ENCODE measurements at places on chromosomes 5 and 9. TPM values are rescaled to one million over a fixed set of nuclear protein-coding genes. Genes with fewer than 3 reads are reported as not detected.

CBY3 gene
- not detected for total RNA-seq

MIGA2 gene
- total RNA-seq, result 74.6 TPM

DNA sequence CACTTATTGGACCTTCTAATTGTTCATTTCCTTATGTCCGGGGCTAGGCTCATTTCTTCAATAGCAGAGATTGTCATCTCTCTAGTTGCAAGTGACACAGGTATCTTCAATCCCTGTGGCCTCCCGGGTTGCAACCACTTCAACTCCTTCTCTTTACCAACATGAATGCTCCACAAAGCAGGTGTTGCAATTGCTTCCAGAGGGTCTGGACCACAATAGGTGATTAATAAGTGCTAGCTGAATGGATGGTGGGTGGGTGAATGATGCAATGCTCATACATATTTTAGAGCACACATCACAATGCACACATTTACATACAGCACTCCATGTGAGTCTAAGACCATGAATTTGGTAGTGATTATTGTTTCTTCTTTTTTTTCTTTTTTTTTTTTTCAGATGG is 2.6 kb downstream of the CEMIP2 start:
- no peaks in the 10 kb centered on the region for H3K27me3 ChIP-seq
- H3K27ac ChIP-seq, result no peak overlapping the region
- H3K4me1 ChIP-seq, result peaks cover 13% of the 10 kb centered on the region
- no peaks in the 10 kb centered on the region for H3K36me3 ChIP-seq
- H3K4me3 ChIP-seq, result no peak overlapping the region

GRCh38 chr5:91126448-91126847 is 256.7 kb downstream of the ARRDC3 start:
- no peaks in the 10 kb centered on the region for H3K27me3 ChIP-seq
- peaks cover 76% of the 10 kb centered on the region for H3K4me1 ChIP-seq
- DNase-seq, result no peak
- H3K27ac ChIP-seq, result peak overlapping the region; percentile 72
- H3K36me3 ChIP-seq, result no peaks in the 10 kb centered on the region

DNA sequence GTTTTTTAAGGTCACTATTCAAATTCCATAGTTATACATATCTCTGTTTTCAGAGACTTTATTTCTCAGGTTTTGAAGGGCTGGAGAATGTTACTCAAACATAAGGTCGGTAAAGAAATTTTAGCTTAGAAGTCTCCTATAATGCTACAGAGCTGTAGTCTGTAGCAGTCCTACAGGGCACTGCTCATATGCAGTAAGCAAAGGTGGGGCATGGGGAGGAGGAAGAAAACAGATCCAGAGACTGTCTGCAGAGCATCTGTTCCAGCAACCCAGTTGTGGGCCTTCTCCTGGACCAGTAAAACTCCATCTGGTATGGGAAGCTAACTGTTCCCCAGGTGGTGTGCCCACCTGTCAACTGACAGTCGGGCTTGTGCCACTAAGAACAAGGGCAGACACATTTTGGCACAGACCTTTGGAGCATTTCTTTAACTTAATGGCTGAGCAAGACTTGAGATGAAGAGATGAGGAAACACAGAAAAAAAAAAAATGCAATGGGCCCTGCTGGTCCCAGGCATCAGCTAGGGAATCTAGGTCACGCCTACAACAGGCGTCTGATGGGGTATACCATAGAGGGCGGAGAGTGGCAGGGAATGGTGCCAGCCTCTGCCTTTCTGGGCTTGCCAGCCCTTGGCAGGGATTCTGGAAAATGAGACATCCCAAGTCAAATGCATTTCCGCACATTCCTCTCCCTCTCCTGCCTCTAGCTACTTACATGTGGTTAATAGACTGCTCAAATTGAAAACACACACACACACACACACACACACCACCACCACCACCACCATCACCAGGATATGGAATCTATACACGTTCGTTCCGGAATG is 218.9 kb downstream of the ARL15 start:
- no peaks in the 10 kb centered on the region for H3K4me1 ChIP-seq
- no peak for DNase-seq
- no peaks in the 10 kb centered on the region for H3K27me3 ChIP-seq
- no peak overlapping the region for H3K27ac ChIP-seq
- no peaks in the 10 kb centered on the region for H3K36me3 ChIP-seq
- H3K4me3 ChIP-seq, result no peak overlapping the region

DNA sequence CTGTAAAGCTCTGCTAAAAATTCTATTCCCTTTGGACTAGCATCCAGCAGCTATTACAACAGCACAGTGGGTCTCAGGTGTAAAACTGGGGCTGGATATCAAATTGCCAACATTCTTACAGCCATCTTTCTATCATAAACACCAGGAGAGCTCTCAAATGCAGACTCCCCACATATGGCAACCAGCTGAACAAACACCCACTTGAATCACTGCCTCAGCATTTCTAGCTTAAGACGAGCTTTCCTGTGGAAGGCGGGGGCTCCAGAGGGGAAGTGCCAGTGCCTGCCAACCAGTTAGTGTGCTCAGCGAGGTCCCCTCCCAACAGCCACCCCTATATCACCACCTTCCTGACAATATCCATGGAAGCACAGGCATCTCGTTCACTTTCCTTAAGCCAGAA is 62.2 kb downstream of the IPPK start:
- H3K27me3 ChIP-seq, result no peaks in the 10 kb centered on the region
- peaks cover 10% of the 10 kb centered on the region for H3K36me3 ChIP-seq
- H3K4me3 ChIP-seq, result no peak overlapping the region
- H3K4me1 ChIP-seq, result no peaks in the 10 kb centered on the region
- no peak overlapping the region for H3K27ac ChIP-seq

DNA sequence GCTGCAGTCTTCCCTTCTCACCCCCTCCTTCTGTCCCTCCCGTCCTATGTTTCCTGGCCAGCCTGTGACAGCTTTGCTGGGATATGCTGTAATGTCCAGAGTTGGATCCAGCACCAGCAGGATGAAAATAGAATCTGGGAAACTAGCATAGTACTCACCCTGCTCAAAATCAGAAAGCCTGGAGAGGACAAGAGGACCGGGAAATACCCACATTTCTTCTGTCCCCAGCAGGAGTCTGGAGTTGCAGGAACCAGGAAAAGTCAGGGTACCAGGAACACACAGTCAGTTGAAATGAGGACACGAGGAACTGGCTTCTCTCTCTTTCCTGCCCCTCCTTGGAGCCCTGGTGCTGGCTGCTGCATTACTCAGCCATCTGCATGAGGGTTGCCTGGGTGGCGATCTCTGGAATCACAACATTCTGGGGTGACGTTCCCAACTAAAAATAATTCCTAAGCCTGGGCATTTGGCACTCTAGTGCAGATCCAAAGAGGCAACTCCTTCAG is 59.6 kb upstream of the NFIL3 start:
- no peaks in the 10 kb centered on the region for H3K4me1 ChIP-seq
- H3K4me3 ChIP-seq, result no peak overlapping the region
- no peak overlapping the region for H3K27ac ChIP-seq
- no peaks in the 10 kb centered on the region for H3K36me3 ChIP-seq
- peaks cover 5% of the 10 kb centered on the region for H3K27me3 ChIP-seq

- no peaks in the 10 kb centered on the region for H3K4me1 ChIP-seq
- no peaks in the 10 kb centered on the region for H3K27me3 ChIP-seq
- no peak overlapping the region for H3K4me3 ChIP-seq
- no peaks in the 10 kb centered on the region for H3K36me3 ChIP-seq
Measured at GRCh38 chr5:15261269-15261995, 238.5 kb upstream of the FBXL7 start.

DNA sequence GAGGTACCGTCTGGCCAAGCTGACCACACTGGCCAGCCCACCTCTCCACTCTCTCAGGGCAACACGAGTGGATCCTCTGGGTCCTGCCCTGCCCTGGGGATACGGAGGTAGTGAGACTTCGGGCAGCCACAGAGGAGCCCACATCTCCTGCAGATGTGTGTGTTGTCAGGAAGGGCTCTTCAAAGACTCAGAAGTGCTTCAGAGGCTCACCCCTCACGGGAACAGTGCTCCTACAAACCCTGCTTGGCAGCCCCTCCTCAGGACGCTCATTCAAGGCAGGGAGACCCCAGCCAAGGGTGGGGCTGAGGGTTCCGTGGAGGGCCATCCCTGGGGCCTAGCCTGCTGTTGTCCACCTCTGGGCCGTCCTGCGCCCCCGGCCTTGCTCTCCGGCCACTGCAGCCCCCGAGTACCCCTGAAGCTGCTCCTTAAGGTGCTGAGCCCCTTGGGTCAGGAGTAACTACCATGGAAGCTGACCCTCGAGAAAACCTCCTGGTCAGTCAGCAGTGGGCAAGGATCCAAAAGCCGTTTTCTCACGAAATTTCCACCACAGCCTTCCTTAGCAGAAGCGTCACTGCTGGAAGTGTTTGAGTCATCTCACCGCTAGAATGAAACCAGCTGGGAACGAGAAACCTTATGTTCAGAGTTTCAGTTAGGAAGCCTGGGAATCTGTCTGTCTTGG is 23.2 kb upstream of the LRRC14B start:
- no peak overlapping the region for H3K4me3 ChIP-seq
- DNase-seq, result no peak
- no peaks in the 10 kb centered on the region for H3K4me1 ChIP-seq
- H3K27ac ChIP-seq, result no peak overlapping the region
- no peaks in the 10 kb centered on the region for H3K36me3 ChIP-seq

DNA sequence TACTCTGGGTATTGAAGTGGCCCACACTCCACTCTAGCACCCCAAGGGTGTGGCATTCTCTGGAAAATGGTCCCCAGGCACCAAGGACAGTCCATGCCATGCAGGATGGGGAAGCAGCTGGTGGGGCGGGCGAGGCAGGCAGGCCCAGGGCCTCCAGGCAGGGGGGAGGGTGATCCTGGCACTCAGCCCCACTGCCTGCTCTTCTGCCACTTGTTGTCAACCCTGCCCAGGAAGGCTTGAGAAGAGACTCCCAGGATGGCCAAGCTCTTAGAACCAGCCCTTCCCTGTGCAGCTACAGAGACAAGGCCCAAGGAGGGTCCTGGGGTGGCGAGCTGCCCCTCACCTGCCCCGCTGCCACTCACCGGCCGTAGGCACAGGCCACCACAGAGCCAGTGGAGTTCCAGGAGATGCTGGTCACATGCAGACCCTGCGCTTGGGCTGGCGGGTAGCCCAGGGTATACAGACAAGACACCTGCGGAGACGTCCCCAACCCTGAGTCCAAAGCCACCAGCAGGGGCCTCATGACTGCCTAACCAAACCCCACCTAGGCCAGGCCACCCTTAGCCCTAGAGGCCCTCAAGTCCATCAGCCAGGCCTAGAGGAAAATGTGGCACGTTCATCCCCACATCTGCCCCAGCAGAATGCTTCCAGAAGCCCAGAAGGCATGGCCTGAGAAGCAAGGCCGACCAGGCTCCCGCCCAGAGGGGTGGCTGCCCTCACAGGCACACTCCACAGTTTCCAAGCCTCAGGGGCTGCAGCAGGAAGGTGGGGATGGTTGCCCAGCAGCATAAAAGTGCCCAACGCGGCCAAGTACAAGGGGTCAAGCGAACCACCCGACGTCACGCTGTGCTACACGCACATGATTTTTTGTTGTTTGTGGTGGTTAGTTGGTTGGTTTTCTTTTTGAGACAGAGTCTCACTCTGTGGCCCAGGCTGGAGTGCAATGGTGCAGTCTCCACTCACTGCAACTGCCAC is 19.8 kb downstream of the DYNC2I2 start:
- no peak overlapping the region for H3K4me3 ChIP-seq
- no peaks in the 10 kb centered on the region for H3K36me3 ChIP-seq
- H3K27ac ChIP-seq, result peak overlapping the region; percentile 98

GRCh38 chr9:90022474-90022873 is 417.7 kb downstream of the GADD45G start:
- no peak for DNase-seq
- no peak overlapping the region for H3K27ac ChIP-seq
- peaks cover 6% of the 10 kb centered on the region for H3K4me1 ChIP-seq
- H3K4me3 ChIP-seq, result no peak overlapping the region

DNA sequence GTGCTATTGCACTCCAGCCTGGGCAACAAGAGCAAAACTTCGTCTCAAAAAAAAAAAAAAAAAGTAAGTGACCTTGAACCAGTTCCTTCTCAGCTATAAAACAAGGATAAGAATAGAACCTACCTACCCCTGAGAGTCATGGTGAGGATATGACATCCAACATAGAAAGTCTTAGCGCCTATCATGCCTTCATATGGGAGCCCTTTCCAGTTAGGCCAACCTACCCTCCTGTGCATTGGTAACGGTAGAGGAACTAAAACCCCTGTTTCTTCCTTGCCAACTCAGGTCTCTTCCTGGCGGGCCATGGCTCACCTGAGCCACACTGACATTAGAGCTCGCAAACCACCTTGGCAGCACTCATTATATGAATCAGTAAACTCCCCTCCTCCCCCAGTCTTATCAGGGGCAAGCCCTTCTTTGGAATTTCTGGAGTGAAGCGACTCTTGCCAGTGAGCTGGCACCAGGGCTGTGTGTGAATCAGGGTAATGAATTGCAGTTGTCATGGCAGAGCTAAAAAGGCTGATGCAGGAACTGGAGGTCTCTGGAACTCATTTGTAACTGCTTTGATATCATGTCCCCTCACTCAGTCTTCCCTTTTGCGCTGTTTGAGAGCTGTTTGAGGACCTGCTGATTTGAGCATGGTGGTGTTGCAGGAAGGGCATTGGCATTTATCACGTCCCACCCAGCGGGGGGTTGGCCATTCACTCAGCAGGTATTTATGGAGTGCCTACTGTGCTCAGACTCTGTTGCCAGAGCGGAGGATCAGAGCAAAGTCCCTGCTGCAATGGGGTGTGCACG is 10.3 kb downstream of the WWC1 start:
- no peak overlapping the region for H3K27ac ChIP-seq
- H3K27me3 ChIP-seq, result no peaks in the 10 kb centered on the region
- no peak overlapping the region for H3K4me3 ChIP-seq
- H3K4me1 ChIP-seq, result no peaks in the 10 kb centered on the region
- no peaks in the 10 kb centered on the region for H3K36me3 ChIP-seq

GRCh38 chr5:11687498-11687897 is 216.7 kb downstream of the CTNND2 start:
- no peaks in the 10 kb centered on the region for H3K36me3 ChIP-seq
- no peak overlapping the region for H3K27ac ChIP-seq
- DNase-seq, result no peak
- H3K4me1 ChIP-seq, result no peaks in the 10 kb centered on the region

GRCh38 chr5:43609752-43610151 is 6.8 kb downstream of the NNT start:
- no peak overlapping the region for H3K27ac ChIP-seq
- no peaks in the 10 kb centered on the region for H3K4me1 ChIP-seq
- DNase-seq, result no peak
- H3K36me3 ChIP-seq, result no peaks in the 10 kb centered on the region
- H3K4me3 ChIP-seq, result no peak overlapping the region

DNA sequence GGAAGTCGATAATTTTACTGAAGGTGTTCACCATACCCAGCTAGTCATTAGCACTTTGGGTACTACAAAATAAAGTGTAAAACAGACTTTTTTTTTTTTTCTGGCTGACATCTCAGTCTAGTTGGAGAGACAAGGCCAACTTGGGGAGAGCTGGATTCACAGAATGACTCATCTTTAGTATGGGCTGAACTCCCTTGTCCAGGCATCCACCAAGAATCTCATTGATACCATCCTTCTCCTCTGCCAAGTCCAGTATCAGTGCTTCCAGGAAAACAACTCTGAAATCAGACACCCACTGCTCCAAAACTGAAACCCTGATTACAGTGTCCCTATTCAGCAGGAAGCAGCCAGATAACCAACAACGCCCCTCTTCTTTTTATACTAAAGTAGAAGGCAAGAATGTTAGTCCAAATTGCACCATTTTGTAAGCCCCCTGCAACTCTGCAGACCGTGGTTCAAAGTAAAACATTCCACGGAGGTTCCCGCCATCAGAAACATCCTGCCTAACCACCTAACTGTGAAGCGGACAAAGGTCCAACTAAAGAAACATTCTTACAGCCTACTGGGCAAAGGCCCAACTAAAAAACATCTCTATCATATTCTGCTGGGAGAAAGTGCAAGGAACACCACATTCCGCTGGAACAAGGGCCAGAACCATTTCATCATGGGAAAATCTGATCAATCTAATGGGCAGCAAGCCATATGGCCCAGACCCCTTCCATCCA is 728.2 kb downstream of the BRINP1 start:
- no peaks in the 10 kb centered on the region for H3K36me3 ChIP-seq
- H3K4me1 ChIP-seq, result no peaks in the 10 kb centered on the region
- H3K27ac ChIP-seq, result no peak overlapping the region

Data from adrenal gland (tissue), 19 donors.